ENCODE measurements at places on chromosomes 6 and 20.
A peak's percentile ranks its signal among the peaks of the same experiment; 100 is the strongest.

DNA sequence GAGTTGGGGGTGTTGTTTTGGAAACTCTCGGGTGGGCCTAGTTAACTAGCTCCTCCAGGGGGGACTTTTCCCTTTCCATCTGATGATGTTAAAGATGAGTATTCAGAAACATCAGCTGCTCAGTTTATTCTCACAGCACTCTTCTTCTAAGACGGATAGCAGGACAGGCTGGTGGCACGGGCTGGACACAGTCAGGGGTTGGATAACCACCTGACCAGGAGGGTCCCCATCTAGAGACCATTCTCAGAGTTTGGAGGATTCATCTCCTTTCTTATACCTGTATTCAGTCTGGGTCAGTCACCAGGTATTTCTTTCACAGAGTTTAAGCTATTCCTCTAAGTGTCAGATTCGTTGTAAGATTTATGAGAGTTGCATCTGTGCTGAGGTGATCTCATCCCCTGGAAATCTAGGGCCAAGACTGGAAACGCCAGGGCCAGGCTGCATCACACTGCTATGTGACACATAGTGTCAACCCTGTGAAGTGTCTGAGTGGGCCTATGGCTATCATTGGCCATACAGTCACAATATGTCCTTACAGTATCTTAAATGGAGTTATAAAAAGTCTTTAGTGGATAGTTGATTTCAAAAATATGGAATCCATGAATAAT is 111.7 kb downstream of the FAM50B start:
- DNase-seq = no peak

GRCh38 chr6:14305624-14306023 is 188.1 kb downstream of the CD83 start:
- DNase-seq = no peak

DNA sequence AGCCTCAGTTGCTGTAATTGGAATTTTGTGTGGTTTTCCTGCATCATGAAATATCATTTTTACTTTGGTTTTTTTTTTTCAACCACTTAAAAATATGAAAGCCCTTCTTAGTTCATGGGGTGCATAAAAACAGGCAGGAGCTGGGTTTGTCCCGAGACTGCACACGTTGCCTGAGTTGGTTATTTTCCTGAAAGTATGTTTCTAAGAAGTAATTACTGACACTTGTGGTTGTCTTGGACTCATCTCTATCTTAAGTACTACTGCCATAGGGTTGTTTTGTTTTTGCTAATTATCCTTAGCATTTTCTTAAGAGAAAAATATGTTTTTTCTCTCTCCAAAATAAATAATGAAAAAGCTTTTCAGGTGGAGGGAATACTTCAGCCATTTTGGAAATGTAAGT is 40.1 kb downstream of the FAM120B start:
- no peak for DNase-seq

DNA sequence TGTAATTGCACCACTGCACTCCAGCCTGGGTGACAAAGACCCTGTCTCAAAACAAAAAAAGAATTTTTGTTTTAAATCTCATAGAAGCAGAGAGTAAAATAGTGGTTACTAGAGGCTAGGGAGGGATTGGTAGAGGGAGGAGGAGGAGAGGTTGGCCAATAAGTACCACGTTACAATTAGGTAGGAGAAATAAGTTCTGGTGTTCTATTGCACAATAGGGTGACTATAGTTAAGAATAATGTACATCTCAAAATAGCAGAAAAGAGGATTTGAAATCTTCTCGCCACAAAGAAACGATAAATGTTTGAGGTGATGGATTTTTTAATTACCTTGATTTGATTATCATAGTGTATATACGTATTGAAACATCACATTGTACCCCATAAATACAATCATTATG is 27.1 kb upstream of the TOP1 start:
- DNase-seq = no peak

DNA sequence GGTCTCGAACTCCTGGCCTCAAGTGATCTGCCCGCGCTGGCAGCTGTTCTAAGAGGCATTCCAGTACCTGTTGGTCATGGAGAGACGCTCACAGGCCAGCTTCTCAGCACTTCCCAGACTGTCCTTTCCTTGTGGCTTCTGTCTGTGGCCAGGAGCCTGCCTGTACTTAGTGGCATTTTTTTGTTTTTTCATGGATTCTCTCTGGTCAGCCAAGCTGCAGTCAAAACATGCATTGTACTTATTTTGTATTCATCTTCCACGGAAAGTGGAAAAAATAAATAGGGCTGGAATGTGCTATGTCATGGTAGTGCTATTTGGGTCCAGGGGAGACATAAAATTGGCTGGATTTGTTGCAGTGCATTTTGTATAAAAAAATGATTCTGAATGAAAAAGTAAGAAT is 29.1 kb downstream of the ZDHHC14 start:
- no peak for DNase-seq

- DNase-seq = no peak
These were observed 41.0 kb downstream of the ZMYND8 start for GRCh38 chr20:47315339-47316056.

- DNase-seq = no peak
These were observed 23.7 kb downstream of the ADGRF5 start for GRCh38 chr6:46898006-46898405.

DNA sequence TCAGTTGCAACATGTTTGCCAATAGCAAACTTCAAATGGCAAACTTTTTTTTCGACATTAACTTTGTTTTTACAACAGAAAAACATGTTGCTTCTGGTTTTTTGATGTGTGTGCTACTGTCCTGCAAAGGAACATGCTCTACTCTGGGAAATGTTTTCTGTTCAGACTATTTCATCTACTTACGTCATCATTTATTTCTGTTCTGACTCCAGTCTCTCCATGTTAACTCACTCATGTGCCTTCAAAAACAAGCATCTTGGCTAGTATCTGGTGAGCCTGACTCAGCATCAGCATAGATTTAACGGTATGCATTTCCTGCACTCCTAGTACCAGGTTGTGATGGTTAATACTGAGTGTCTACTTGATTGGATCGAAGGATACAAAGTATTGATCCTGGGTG is 36.1 kb upstream of the MAP7 start:
- DNase-seq = no peak

GRCh38 chr6:21559238-21559637 is 34.3 kb upstream of the SOX4 start:
- no peak for DNase-seq

DNA sequence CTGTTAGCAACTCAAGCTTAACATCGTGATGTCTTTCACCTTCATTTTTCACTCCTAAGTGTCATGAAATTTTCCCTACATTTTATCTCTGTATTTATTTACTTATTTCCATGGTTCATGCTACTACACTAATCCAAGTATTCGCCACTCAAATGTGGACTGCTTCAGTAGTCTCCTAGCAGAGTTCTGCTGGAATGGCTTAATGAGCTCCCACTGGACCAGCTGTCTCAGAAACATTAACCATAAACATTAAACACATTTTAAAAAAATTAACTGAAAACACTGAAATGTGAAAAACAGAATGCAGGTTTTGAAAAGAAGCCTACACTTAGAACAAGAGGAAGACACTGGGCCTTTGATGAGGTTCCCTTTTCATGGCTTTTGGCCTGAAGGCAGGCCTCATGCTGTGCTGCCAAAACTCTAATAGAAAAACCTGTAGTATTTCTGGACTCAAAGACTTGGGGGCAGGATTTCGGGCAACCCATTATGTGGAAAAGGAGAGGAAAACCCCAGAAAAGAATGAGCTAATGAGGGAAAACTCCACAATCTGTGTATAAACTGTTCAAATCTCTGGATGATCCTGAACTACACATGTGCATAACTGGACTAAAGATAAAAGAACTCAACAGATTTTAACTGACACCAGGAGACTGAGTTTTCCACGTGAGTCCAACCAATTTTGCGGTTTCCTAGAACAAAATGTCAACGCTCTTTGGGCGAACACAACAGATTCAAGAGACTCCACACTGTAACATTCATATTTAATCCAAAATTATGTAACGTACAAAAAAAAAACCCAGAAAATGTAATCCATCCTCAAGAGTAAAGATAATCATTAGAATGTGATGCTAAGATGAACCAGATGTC is 33.0 kb downstream of the SAMD3 start:
- DNase-seq = no peak

DNA sequence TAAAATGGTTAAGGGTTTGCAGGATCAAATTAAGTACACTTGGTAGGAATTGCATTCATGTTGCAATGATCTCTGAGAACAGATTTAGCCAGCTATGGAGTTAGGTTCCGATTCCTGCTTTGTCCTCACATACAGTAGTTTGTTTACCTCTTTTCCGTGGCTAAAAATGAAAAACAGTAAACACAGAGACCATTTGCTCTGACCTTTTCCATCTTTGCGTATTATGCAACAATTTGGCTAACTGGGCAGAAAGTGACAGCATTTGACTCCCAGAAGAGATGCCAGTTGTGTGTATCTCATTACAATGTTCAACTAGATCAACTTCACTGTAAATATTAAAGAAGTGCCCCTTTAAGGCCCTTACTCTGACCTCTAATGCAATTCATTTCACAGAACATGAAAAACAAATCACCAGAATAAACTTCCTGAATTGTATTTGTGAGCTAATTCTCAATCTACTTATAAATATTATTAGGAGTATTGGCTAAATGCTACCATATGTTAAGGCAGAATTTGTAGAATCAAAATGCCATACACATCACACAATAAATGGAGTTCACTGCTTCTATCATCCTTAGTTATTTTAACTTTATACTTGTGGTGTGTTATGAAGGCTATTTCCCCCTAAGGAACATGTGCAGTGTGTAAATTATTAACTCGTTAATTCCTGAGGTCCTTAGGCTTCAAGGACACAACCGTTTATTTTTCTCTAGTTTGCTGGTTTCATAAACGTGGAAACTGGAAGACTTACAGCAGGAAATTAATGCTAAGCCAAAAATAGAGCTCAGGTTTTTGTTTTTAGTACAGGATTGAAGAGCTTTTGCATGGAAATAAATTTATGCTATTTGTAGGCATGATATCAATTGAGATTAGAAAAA is 380.7 kb upstream of the CITED2 start:
- no peak for DNase-seq

GRCh38 chr6:62286470-62286843 is 432 bp upstream of the KHDRBS2 start:
- no peak for DNase-seq

DNA sequence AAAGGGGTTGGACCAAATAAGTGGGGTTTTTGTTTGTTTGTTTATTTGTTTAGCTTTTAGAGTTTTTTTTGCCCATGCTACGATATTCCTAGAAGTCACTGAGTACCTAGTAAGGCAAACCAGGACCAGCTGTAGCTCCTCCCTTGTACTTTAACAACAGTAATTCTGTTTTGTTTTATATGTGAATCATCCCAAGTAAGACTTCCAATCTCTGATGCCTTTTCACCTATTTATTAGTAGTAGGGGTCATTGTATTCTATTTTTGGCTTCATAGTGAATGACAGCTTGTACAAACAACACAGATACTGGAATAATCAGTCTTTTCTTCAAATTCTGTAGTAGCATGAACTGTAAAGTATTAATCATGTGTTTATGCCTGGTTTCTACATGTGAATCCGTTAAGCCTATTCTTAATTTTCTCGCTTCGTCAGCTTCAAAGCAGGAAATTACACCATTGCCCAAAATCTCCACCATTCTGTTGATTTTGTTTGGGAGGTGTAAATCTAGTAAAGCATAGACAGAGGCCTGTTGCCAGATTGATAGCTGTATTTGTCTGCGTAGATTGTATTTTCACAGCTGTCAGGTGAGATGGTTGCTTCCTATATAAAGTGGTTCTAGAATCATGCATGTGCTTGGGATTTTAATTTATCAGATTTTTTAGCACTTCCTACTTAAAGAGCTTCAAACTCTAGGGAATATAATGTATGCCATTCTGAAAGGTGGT is 151.5 kb upstream of the FLRT3 start:
- no peak for DNase-seq

GRCh38 chr6:144349690-144350527 is 64.8 kb downstream of the UTRN start:
- peak; percentile 24 for DNase-seq

GRCh38 chr6:16421462-16421960 is 183.1 kb downstream of the GMPR start:
- no peak for DNase-seq

DNA sequence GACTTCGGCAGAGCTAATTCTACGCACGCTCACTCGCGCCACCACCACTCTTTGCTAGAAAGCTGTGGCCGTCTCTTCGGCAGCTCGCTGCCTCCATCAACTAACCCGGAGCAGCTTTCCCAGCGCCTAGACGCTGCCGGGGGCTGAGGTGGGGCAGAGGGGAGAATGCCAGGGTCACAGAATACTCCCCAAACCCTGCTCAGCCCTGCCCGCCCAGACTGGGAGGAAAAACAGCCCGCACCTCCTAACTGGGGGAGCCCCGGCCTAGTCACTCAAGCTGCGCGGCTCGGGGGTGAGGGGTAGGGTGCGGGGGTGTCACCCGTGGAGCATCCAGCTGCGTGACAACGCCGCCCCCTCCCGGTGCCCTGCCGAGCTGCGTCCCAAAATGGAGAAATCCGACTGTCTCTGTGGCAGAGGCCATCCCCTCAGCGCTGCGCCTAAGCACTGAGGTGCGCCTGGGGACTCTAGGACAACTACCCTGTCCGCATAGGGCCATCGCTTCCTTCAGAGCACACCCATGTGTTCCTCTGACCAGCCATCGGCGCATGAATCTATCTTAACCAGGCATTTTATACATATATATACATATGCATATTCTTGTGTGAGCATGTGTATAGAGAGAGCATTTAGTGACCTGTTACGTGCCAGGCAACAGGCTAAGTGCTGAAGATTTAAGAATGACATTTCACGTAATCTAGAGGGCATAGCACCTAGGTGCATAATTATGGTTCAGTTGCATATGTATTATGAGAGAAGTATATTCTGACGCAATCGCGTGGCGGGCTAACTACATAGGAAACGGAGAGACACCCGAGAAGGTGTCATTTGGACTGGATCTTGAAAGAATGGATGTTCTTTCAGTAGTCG is 1.5 kb upstream of the TENT5A start:
- peak; percentile 90 for DNase-seq

DNA sequence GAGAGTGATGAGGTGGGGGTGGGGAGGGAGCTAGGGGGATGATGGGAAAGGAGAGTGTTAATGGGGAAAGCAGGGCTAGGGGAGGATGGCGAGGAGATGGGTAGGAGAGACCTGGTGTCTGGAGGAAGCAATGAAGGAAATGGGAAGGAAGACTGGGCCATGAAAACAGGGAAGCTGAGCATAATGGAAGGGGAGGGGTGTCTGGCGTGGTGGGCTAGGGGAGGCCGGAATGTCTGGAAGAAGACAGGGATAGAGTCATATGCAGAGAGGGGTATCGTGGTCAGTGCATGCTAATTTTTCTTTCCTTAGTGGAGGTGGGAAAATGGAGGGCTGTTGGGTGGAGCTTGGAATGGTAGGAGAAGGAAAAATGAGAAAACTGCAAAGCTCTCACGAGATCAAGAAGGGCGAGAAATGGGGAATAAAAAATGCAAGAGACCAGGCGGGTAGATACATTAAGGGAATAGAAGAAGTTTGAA is 423 bp downstream of the KLHDC3 start:
- no peak for DNase-seq

- no peak for DNase-seq
These were observed 5.5 kb upstream of the DAAM2 start for GRCh38 chr6:39786649-39787048.

DNA sequence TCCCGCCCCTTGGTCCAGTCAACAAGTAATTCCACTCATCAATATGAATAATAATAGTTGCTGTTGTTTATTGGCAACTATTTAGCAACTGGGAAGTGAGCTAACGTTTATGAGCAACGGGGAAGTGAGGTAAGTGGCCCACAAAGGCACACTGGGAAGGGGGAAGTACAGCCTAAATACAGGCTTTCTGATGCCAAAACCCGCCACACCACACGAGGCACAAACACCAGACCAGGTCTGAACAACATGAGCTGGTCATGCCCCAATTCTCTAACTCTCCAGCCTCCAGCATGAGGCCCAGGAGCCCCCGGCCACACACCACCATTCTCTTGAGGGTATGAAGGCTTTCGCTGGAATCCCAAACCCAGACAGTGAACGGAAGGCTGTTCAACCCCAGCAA is 50.8 kb downstream of the PREX1 start:
- DNase-seq = no peak

Data from retina (tissue), 1 donor.